Smooth muscle cell of the brain vasculature (primary cell): ENCODE measurements at places on chromosomes 12 and 14.

DNA sequence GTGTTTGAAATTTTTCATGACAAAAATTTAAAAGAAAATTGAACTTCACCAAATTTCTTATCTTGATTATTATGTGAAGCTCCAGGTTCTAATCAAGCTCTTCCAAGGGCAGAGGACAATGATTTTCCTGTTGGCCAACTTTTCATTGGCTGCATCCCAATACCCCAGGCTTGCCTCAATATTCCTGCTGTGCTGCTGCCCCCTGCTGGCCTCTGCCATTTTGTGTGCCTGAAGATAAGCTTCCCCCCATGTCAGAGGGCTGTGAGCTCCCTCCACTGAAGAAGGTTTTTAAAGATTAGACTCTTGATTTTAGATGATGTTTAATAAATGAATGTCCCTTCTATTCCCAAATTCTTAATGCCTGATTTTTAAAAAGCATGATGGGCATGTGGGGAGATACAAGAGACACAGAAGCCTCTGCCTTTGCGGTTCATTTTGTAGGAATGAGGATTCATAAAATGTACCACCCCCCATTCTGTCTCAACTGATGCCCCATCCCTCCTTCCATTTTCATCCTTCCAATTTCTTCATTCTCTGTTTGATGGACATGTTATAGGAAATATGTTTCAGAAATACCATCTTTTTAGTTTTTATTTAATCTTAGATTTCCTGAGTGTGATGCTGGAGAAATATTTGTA is 76.7 kb upstream of the RGS6 start:
- DNase-seq = peak; percentile 13

DNA sequence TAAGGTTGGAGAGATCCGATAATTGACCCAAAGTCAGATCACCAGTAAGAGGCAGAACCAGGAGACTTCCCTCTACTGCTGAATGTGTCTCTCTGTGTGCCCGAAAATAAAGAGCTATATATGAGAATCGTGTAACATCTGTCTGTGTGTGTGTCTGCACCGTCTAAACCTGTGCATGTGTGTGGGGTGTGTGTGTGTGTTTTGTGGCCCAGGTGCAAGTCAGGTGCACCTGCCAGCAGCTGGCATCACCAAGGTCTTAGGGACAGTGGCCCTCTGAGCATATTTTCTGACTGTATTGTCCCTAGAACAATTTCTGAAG is 24.7 kb upstream of the KRT78 start:
- DNase-seq = no peak

- peak; percentile 32 for DNase-seq
Observed at GRCh38 chr14:92729634-92730358, 18.6 kb downstream of the LGMN start.

- no peak for DNase-seq
Observed at GRCh38 chr12:131552492-131552863, 158.4 kb upstream of the SFSWAP start.

DNA sequence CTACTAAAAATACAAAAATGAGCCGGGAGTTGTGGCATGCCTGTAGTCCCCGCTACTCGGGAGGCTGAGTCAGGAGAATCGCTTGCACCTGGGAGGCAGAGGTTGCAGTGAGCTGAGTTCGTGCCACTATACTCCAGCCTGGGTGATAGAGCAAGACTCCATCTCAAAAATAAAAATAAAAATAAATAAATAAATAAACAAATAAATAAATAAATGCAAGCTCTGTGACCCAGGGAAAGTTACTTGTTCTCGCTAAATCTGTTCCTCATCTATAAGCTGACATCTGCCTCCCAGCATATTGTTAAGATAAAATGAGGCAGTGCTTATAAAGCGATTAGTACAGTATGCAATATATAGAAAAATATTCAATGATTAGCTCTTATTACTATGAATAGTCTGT is 56.4 kb upstream of the STK38L start:
- DNase-seq = no peak
